Naive thymus-derived CD4-positive, alpha-beta T cell (primary cell): ENCODE measurements at places on chromosomes 12 and 14. TPM values are rescaled to one million over a fixed set of nuclear protein-coding genes. Genes with fewer than 3 reads are reported as not detected.

Gene NR4A1
- polyA plus RNA-seq, result 1.1 TPM

DNA sequence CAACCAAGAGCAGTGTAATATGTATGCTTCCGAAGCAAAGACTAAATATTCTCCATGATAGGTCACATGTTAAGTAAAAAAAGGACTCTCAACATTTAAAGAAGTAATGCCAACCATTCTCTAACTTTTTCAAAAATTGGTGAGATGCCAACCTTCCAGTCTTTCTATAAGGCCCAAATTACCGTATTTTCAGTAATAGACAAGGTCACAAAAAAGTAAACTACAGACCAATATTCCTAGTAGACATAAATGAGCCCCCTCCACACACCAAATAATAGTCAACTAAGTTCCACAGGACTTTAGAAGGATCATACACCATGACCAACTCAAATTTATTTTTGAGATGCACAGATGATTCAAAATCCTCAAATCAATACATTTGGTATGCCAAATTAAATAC is 867.4 kb downstream of the TMEM121 start:
- H3K36me3 ChIP-seq, result no peaks in the 10 kb centered on the region
- no peak for DNase-seq
- no peak overlapping the region for H3K4me3 ChIP-seq
- H3K4me1 ChIP-seq, result peaks cover 21% of the 10 kb centered on the region
- no peak overlapping the region for H3K27ac ChIP-seq
- peaks cover 3% of the 10 kb centered on the region for H3K27me3 ChIP-seq

- H3K27me3 ChIP-seq, result no peaks in the 10 kb centered on the region
- peaks cover 6% of the 10 kb centered on the region for H3K4me1 ChIP-seq
- H3K36me3 ChIP-seq, result peaks cover 3% of the 10 kb centered on the region
- peak overlapping the region; percentile 58 for H3K4me3 ChIP-seq
- DNase-seq, result no peak
Measured at GRCh38 chr12:108729612-108730364, 1.5 kb downstream of the CORO1C start.

- H3K4me1 ChIP-seq, result no peaks in the 10 kb centered on the region
- H3K36me3 ChIP-seq, result no peaks in the 10 kb centered on the region
- H3K27me3 ChIP-seq, result no peaks in the 10 kb centered on the region
- H3K27ac ChIP-seq, result no peak overlapping the region
Measured at GRCh38 chr14:78612666-78613065, 442.5 kb downstream of the NRXN3 start.

DNA sequence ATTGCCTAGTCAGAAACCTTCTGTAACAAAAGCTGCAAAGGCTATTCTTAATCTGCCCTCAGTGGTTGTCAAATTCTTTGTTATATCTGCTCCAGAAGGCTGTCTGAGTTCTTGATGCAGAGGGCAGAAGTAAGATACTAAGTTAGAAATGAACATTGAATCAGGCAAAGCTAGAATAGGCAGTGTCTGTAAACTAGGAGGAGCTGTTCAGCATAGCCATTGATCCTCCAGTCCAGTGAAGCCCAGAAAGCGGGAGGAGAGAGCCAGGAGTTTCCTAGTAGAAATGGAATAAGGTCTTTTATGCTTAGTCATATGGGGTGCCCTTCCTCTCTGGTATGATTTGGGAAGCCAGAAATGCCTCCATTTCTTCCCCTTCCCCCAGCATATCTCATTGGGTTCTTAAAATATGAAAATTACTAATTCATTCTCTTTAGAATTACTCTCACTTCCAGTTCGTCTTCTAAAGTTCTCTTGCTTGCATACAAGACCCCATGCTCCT is 76.2 kb downstream of the APAF1 start:
- no peak overlapping the region for H3K4me3 ChIP-seq
- no peaks in the 10 kb centered on the region for H3K4me1 ChIP-seq
- no peaks in the 10 kb centered on the region for H3K27me3 ChIP-seq
- H3K27ac ChIP-seq, result no peak overlapping the region
- no peak for DNase-seq
